Kidney (tissue), 22 donors: ENCODE measurements at places on chromosomes 6 and 20. TPM values are rescaled to one million over a fixed set of nuclear protein-coding genes. Genes with fewer than 3 reads are reported as not detected.

The SYNDIG1 gene
- polyA plus RNA-seq, result 8.2 TPM

The TFEB gene
- 51.0 TPM for polyA plus RNA-seq

The MAS1L gene
- not detected for polyA plus RNA-seq

The OR2H2 gene
- not detected for polyA plus RNA-seq

The BACH2 gene
- 0.32 TPM for polyA plus RNA-seq

The DYNLT2 gene
- polyA plus RNA-seq, result 2.6 TPM

The SIRPB2 gene
- 0.86 TPM for polyA plus RNA-seq

The MAP7 gene
- polyA plus RNA-seq, result 16.0 TPM

The ANKRD66 gene
- polyA plus RNA-seq, result not detected

The HSPA12B gene
- polyA plus RNA-seq, result 8.7 TPM

The DDX43 gene
- polyA plus RNA-seq, result 0.15 TPM

The NUP153 gene
- polyA plus RNA-seq, result 4.9 TPM

The OR2B2 gene
- polyA plus RNA-seq, result not detected

The FAM162B gene
- polyA plus RNA-seq, result 5.8 TPM
